ENCODE measurements at places on chromosomes 2 and 18.

- DNase-seq: no peak
Observed at GRCh38 chr2:77470096-77470495, 52.1 kb downstream of the LRRTM4 start.

DNA sequence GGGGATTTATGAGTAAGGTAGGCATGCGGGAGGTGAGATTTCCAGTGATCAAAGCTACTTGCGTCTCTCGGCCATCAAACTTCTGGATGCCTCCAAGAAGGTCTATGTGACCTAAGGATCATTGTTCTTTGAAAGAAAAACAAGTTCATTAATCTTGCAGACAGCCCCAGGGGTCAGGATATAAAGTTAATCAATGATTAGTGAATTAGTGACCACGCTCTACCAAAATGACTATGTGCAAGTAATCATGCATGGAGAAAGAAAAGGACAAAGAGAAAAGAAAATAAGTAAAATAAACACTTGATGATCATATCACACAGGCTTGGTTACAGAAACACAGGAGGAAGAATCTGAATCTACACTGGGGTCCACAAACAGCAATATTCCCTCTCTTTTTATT is 42.5 kb upstream of the BCL11A start:
- DNase-seq: no peak

DNA sequence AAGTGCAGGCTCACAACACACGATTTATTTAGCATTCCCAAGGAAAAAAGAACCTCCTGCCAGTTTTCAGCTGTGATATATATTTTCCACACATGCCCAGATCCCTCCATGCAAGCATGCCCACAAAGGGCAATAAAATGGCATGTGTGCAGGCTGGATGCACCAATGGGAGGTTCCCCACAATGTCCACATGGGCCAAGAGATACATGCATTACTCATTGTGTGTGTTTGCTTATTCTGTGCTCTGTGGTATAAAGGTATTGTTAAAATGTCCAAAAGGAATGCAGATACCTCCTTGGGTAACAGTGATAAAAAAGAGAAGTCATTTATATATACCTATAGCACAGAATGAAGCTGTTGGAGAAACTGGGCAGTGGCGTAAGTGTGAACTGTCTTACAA is 207.4 kb downstream of the FHOD3 start:
- DNase-seq: no peak

DNA sequence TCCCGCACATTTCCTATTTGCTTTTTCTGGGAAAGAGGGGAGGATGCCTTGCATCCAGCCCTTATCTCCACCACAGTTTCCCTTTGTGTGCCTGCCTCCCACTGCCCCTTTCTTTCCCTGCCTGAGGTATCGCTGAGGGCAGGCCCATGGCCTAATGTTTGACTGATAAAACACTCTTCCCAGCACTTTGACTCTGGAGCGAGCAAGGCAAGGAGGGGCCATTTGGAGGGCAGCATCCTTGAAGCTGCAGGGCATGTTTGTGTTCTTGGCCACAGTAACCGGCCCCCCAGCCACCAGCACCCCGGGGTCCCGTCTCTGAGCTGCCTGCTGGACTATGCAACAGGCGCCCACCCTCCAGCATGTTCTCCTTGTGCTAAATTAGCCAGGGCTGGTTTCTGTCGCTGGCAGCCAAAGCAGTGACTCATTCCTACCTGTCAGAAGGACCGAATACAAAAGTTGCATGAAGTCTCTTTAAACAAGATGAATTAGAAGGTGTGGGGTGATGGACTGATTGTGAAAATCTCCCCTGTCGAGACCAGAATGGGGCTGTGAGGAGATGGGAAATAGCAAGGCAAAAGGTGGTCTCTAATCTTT is 50.7 kb downstream of the BCL2L11 start:
- DNase-seq: no peak

- DNase-seq: no peak
Observed at GRCh38 chr2:164642946-164643555, 21.8 kb upstream of the GRB14 start.

- DNase-seq: no peak
Observed at GRCh38 chr2:238688193-238689153, 159.4 kb upstream of the TWIST2 start.

DNA sequence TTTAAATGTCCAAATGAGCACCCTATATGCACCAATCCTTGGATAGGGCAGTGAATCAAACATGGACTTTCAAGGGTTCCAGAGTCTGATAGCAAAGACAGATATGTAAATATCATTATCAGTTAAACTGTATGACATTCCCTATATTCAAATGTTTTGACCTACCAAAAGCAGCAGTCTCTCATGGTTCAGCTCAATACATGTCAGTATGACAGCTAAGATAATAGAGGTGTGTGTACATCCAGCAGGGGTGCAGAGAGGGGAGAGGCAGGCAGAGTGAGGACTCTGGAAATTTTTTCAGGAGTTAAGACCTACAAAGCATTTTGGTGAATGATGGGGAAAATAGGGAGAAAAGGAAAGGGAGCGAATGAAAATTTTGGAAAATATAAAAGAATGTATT is 106.3 kb downstream of the MYO3B start:
- DNase-seq: no peak

DNA sequence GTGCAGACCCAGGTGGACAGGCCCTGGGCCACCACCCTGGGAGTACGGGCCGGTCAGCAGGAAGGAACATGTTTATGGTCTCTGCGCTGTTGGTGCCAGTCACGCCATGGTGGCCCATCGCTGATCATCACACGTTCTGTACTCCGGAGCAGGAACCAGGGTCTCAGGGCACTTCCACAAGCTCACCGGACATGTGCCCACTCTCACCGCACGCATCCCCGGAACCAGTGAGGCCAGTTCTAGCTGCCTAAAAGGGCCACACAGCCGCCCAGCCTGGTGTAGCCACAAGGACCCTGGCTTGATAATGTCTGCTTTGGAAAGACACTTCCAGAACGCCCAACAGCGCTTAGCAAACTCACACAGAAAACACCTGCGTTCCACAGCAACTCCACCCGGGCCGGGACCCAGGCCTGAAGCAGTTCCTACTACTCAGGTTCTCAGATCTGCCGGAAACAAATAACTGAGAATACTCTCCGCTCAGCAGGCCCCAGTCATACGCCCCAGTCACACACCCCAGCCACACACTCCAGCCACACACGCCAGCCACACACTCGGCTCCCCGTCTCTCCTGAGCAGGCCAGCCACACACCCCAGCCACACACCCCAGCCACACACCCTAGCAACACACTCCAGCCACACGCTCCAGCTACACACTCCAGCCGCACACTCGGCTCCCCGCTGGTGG is 123.3 kb downstream of the HDAC4 start:
- DNase-seq: no peak

DNA sequence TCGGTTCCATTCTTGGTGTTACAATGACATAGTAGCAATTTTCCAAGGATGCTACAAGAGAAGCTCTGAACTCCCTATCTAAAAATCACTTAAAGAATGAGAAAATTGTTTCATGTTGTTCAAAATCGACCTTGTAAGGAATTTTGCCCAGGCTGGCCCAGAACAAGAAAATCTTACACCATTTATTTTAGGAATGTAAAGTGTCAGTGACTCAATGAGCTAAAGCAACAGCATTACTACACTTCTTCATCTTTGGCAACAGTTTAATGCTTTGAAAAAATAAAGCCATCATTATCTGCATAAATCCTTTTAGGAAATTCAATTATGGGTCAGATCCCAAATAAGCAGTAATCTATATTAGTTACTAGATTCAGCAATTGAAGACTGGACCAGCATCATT is 38.6 kb downstream of the SLC25A12 start:
- no peak for DNase-seq

DNA sequence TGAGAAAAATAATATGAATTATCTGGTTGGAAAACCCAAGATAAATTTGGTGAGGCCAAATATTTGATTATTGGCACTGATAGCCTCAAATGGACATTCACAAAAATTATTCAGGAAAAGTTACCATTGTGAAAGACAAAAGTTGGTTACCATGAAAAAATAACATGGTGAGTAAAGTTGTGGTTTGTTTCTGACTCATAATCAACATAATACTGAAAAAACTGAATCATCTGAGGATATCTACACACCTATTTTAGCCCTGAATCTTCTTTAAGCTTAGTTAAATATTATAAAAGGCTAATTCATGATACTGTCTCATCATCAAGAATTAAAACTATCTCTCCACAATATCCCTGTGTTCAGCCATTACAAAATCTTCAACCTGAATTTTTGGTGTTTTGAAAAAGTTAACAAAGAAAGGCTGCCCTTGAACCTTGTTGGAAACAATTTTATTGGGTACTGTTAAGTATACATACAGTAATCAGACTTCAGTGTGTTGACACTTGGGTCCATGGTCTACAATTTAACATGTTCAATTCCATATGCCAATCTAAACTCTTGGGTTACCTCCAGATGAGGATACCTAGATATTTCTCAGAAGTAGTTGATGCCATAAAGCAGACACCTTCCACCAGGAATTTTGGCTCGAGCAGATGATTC is 607.5 kb upstream of the SLC39A10 start:
- no peak for DNase-seq

DNA sequence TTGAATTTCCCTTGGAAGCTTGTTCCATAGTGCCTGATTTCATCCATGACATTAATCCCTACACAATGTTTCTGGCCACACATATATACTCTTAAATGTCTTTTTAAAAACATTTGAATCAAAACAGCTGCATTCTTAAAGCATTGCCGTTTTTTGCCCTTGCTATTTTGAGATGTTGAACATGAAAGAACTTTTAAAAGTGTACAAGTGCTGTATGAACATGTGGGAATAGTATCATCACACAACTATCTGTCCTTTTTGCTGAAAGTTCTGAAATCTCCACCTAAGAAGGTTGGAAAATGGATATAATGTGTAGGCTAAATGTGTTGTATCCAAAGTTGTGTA is 318.7 kb upstream of the UBE2E3 start:
- no peak for DNase-seq

DNA sequence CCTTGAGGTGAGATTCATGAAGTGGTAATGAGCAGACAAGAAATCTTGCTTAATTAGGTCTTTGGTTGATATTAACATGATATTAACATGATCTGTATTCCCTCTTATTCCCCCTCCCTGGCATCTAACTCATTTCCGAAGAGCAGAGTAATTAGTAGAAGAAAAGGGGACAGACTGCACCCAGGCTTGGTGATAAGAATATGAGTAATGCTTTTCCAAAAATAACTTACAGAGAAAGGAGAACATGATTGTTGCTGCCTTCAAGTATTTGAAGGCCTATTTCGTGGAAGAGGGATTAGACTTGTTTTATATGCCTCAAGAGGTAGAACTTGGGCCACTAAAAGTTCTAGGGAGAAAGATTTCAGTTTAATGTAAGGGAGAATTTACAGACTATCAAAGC is 130.6 kb upstream of the ATP5MC3 start:
- no peak for DNase-seq

Measured in GM12865 (cell line).